T-helper 17 cell (primary cell): ENCODE measurements at places on chromosomes 7 and 10.

DNA sequence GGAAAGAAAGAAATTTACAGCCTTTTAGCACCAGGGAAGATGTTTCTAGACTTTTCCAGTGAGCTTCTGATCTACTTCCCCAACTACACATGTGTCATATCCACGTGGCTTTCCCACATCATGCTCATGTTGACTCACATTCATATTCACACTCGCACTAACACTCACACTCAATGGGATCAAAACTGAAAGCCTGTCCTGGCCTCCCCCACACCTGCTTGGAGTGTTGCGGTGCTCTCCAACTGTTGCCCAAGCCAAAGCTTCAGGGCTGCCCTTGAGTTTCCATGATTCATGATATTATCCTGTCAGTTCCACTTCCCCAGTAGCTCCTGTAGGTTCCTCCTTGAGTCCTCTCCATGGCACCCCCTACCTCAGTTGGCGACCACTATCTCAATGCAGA lies 444.4 kb downstream of the GATA3 start:
- no peak for DNase-seq

GRCh38 chr10:35417795-35418194 lies 81.5 kb downstream of the CCNY start:
- no peak for DNase-seq

GRCh38 chr10:69749178-69750010 lies 52.3 kb upstream of the COL13A1 start:
- no peak for DNase-seq

GRCh38 chr7:24328050-24328449 lies 44.1 kb downstream of the NPY start:
- DNase-seq: no peak

DNA sequence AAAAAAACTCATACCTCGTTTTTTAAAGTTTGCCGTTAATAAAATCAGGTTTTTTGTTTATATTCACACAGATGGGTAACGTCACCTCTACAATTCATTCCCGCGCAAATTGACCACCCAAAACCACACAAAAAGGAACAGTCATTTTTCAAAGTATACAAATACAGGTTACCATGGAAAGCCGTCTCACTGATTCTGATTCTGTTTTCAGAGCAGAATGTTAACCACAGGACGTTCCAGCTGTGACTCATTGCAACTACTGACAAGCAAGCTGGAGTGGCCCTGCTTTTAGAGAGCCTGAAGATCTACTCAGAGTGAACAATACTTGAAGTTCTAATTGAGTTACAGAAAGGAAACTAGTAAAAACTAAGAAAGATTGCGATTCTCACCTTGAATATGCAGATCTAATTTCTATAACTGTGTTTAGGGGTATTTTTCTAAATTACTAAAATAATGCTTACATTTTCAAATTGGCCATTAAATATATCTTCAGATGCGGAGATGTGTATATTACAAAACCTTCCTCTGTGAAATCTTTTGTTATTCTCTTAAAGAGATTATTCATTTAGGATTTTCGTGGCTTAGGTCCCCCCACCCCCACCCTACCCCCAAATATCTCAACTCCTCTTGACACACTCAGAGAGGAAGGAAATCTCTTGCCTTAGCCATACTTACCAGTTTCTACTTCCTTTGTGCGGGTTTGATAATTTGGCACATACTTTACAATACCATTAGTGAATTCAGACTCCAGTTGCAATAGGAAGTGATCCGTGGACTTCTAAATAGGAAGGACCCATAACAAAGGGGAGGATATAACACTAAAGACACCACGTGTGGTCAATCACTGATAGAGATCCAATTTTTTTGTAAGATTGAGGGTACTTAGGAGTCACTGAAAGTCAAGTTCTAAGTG lies 106.0 kb downstream of the CUBN start:
- DNase-seq: peak; percentile 24

DNA sequence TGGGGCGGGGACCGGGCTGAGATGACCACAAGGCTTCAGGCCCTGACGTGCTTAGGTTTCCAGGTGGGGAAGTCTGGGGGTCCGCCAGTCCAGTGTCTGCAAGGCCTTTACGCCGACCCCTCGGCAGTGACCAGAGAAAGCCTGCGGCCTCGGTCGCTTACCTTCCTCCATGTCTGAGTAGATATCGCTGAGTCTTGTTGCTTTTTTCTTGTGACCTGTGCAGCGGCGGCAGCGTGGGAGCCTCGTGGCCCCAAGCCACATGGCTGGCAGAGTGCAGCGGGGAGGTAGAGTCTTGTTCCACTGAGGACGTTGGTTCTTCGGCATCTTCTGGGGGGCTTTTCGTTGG lies 329 bp downstream of the NOLC1 start:
- no peak for DNase-seq

- no peak for DNase-seq
Measured at GRCh38 chr7:30950197-30950596, 13.6 kb upstream of the GHRHR start.

DNA sequence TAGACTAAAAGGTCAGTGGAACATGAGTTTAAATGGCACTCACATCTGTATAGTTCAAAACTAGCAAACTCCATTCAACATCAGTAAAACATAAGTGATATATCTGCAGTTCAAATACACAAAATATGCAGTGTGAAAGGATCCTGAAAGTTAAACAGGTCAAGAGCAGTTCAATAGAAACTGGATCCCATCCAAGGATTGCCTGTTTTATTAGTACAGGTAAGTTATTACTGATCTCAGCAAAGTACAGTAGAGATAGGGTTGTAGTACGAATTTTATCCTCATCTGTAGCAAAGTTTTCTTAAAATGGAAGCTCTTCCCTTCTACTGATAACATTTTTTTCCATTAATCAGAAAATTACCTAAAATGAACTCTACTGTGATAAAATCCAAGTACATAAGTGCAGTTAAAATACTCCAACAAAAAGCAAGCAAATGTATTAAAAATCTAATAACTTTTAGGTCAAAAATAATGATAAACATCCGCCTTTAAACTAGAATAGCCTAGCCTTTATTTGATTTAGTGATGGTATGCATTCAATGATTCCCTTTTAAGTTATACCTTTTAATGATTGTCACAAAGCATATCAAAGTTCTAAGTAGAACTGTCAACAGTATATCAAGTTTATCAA lies 2.2 kb downstream of the ZNF800 start:
- DNase-seq: no peak

- DNase-seq: no peak
Measured at GRCh38 chr10:132590094-132590751, 52.6 kb downstream of the INPP5A start.

DNA sequence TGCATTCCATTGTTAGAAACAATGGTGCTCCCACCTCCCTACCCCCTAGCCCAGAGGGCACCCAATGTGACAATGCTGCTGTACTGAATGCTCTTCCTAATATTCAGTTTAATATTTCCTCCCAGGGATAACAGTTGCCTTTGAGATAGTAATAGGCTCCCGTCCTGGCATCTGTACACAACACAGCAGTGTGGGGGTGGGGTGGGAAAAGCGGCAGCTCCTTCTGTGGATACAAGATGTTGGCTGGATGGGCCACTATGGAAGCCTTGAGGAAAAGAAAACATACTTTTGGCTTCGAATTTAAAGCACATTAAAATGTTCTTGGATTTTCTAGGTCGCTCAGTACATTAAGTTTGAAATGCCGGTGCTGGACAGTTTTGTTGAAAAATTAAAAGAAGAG lies 9.2 kb upstream of the ZNF22 start:
- no peak for DNase-seq

DNA sequence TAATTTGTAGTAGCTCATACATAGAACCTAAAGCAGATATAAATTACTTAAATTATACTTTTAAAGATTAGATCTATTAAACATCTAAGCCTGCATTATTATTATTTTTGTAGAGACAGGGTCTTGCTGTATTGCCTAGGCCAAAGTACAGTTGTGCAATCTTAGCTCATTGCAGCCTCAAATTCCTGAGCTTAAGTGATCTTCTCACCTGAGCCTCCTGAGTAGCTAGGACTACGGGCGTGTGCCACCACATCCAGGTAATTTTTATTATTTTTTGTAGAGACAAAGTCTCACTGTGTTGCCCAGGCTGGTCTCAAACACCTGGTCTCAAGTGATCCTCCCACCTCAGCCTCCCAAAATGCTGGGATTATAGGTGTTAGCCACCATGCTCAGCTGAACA lies 46.7 kb downstream of the RALA start:
- no peak for DNase-seq

GRCh38 chr7:80732630-80733029 lies 94.2 kb downstream of the CD36 start:
- DNase-seq: no peak

- no peak for DNase-seq
Measured at GRCh38 chr7:37495574-37496184, 47.0 kb upstream of the ELMO1 start.

- DNase-seq: no peak
Measured at GRCh38 chr7:85162721-85163120, 24.1 kb downstream of the SEMA3D start.

DNA sequence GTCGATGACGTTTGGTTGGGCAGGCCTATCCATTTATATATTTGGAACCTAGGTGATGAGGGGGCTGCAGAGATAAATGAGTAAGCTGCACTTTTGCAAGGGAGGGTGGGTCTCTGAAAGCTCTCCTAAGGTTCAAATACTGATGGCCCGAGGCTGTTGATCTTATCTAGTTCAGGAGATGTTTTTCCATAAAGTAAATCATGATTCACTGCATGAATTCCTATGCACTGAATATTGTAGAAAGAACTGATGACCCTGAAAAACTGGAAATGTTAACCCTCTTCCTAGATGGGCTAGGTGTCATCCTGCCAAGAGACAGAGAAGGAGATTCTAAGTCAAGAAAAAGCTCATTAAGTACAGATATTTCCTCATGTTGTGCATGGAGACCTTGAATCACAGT lies 459.9 kb downstream of the PLXNA4 start:
- no peak for DNase-seq

GRCh38 chr7:50793120-50793946 lies 10.6 kb upstream of the GRB10 start:
- no peak for DNase-seq

GRCh38 chr7:30028749-30029635 lies 780 bp downstream of the PLEKHA8 start:
- DNase-seq: peak; percentile 4

- DNase-seq: no peak
Measured at GRCh38 chr7:86645676-86646276, 2.1 kb downstream of the GRM3 start.

DNA sequence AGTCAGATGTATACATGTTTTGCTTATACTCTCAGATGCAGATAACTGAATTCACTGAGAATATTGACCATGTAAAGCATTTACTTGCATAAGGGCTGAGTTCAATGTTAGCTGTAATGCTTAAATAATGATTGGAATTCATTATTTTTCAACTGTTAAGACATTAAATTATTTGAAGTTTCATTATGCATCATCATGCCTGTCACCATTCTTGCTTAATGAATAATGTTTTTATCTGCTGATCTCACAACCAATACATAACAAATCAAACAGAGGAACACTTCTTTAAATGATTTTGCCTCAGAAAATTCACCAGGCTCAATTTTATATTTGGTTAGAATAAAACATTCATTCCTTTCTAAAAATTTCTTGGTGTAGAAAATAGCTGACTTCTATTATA lies 233.4 kb downstream of the GPR37 start:
- DNase-seq: no peak

GRCh38 chr10:117892681-117893220 lies 154.0 kb downstream of the RAB11FIP2 start:
- DNase-seq: no peak

DNA sequence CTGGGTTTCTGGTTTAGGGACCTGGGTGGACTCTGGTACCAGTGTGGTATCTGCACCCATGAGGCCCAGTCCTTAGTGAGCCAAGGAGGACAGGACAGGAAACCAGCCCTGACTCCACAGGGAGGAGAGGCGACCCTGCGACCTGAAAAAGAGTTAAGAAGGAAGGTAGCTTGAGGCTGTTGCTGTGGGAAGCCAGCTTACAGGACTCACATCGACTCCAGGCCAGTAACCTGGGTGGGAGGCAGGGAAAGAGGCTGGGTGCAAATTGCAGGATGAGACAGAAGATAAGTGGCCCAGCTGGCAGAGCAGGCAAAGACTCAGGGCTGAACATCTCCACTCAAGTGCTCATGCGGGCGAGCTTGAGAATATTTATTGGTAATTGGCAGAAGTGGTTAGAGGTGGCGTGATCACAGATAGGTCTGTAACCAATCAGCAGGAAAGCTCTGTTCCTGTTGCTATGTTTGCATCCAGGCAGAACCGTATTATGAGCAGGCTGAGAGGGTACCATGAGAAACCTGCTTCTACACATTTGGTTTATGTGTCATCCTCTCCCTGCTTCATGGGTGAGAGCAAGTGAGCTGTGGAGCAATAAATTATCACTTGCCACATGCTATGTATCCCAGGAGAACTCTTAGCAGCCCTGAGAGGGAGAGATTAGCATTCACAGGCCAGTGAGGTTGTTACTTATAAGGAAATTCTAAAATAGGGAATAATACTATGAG lies 11.0 kb downstream of the TLL2 start:
- no peak for DNase-seq

GRCh38 chr7:103148131-103148993 lies 537 bp downstream of the NAPEPLD start:
- no peak for DNase-seq

DNA sequence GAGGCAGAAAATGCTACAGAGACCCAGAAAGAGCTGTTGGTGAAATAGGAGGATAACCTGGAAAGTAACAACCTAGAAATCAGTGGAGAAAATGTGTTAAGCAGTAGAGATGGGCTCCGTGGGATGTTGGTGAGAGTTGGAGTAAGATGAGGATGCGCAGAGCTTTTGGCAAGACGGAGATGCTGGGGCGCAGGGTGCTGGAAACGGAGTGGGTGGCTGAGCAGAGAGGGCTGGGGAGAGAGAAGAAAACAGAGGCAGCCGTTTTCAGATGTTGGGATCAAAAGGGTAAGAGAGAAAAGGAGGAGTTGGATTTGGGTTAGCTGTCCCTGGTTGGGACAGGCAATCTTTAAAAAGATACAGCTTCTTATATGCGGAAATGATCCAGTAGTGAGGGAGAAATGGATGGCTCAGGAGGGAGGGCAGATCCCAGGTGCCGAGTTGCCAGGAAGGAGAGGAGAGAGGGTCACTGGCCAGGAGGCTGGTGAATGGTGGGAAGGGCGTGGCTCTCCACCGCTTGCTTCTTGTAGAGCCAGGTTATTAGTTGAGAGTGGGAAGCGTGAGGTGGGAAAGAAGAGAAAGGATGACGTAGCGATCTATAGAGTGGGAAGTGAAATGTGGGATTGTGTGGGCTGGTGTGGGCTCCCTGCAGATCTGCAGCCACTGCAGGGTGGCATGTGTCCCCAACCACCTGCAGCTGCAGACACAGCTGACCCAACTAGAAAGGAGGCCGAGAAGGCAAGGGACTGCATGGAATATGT lies 182.2 kb upstream of the SVIL start:
- no peak for DNase-seq

- no peak for DNase-seq
Measured at GRCh38 chr7:49327155-49327554, 402.8 kb downstream of the CDC14C start.

GRCh38 chr7:150716368-150716767 lies at the start of gene GIMAP1:
Gene GIMAP1, plus strand, starts transcription at chr7:150716613. Its CDS starts 2,435 bp downstream, at chr7:150719048.
- DNase-seq: no peak

GRCh38 chr7:148662646-148663045 lies 36.1 kb upstream of the CUL1 start:
- no peak for DNase-seq

GRCh38 chr7:21616796-21617436 lies 74.1 kb downstream of the DNAH11 start:
- no peak for DNase-seq
